ENCODE measurements at places on chromosomes 2 and 18.

DNA sequence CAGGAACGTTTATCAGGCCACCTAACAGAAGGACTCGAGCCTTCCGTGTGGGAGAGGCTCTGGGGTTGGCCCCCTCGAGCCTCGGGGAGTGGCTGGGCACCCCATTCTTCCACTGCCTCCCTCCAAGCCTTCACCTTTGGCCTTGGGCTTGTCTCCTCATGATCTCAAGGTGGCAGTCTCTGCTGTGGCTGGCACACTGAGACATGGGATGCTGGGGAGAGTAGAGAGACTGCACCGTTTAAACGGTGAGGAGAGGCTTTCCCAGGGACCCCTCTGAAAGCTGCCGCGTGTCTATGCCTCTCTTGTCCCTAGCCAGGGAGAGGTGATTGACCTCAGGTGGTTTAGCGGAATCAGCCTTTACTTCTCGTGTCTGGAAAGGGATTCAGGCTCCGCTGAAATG is 71.0 kb downstream of the DCDC2C start:
- no peak for DNase-seq

GRCh38 chr2:214126135-214126534 is 284.7 kb upstream of the VWC2L start:
- DNase-seq: no peak

DNA sequence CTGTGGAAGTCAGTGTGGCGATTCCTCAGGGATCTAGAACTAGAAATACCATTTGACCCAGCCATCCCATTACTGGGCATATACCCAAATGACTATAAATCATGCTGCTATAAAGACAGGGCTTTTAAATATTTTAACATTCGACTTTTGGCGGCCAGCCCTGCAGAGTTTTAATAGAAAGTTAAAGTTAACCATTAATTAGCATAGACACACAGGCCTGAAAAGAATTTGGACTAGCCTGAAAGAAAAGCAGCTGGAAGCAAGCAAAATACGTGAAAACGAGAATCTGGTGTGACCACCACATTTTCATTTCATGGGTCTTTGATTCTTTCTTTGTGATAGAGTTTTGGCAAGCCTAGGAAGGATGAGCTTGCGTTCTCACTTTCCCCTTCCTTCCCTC is 184.0 kb downstream of the SCG2 start:
- DNase-seq: no peak

- no peak for DNase-seq
Measured at GRCh38 chr2:15259356-15259756, 301.8 kb downstream of the NBAS start.

DNA sequence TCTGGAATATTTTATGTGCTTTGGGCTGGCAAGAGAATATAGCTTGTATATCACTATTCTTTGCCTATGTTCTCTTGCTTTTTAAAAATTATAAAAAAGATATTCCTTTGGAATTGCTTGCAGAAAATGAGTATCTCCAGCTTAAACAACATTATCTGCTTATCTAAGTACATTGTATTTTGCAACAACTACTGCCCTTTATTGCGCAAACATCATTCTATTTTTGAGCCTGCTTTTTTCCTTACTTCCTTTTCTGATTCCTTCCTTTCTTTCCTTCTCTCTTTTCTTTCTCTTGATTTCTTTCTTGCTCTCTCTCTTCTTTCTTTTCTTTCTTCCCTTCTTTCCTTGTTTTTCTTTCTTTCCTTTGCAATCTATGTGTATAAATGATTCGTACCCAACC is 74.0 kb downstream of the UNC80 start:
- no peak for DNase-seq

DNA sequence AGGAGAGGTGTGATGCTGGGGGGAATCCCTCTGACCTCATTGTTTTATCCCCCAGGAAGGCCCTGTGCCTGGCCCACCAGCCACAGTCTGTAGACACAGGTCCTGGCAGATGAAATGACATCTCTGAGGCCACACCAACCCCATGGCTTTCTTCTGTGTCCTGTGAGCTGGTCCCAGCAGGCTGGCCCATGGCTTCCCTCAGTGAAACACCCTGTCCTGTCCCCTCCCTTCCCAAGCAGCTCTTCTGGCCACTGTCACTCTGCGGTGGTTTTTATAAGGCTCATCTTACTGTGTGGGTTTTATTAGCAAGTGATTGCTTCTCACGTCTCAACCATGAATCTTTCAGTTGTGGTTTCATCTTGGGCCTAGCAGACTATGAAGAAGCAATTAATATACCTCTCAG is 102.8 kb upstream of the STPG4 start:
- DNase-seq: no peak

GRCh38 chr2:72427022-72427861 is 279.6 kb upstream of the CYP26B1 start:
- no peak for DNase-seq

- no peak for DNase-seq
Measured at GRCh38 chr2:218981881-218982585, 3.0 kb downstream of the FEV start.

DNA sequence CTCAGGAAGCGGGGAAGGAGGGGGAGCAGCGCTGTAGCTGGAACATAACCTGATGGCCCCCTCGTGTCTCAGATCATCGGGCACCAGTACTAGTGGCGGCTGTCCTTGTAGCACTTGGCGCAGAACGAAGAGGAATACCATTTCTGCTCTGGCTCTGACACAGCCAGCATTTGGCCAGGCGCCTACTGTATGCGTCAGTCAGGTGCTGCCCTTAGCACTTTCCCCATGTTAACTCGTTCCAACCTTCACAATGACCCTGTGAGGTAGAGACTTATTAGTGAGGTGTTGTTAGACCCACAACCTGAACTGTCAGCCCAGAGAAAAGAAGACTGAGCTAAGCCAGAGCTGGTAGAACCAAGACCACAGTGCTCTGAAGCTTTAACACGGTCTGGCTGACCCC is 47.7 kb upstream of the EML6 start:
- no peak for DNase-seq

- no peak for DNase-seq
Measured at GRCh38 chr2:101770726-101771125, 73.2 kb downstream of the MAP4K4 start.
